ENCODE measurements at places on chromosomes 2 and 18.
A peak's percentile ranks its signal among the peaks of the same experiment; 100 is the strongest.

DNA sequence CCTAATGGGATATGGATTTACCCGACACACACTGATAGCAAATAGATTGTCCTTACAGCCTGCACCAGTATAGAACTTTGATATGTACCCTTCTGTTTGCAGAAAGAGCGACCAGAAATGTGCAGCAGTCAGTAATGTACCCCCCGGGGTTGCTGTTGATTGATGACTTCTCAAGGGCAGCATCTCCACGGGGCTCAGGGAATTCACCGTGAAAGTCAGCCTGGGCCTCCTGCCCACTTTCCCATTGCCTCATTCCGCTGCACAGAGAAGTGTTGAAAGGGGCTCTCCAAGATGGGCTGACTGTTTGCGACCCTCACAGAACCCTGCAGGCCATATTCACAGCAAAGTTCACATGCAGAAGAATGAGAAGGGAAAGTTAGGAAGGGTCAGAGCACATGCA, 241.3 kb downstream of the PRKCE start:
- DNase-seq: no peak

GRCh38 chr18:50619861-50620275, 60.0 kb downstream of the MAPK4 start:
- no peak for DNase-seq

DNA sequence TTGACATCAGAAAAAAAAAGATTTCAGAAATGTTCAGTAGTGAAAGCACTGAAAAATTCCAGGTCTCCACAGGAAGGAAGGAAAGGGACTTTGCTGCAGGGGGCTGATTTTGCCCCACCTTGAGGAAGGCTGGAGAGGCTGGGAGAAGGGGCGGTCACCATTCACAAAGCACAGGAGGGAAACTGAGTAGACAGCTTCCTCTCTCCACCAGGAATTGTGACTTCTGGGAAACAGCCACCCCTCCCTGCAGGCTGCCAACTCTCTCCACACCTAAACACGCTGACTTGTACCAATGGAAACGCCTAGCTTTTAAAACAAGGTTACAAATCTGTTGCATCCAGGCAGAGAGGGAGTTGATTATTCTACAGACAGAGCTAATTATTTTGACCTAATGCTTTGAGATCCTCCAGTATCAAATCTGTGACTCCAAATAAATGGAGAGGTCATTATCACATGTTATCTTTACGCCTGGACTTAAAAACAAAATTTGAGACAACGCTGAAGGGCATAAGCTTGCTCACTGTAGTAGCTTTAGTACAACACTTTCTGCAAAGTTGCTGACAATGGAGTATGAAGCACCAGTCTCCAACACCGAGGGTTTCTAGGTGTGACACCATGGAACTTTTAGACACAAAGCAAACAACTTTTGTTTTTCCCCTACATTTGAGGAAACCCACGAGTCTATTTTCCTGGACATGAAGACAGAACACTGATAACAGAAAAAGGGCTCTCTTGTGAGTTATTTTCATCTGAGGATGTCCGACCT, 42.7 kb downstream of the EPHA4 start:
- peak; percentile 43 for DNase-seq

DNA sequence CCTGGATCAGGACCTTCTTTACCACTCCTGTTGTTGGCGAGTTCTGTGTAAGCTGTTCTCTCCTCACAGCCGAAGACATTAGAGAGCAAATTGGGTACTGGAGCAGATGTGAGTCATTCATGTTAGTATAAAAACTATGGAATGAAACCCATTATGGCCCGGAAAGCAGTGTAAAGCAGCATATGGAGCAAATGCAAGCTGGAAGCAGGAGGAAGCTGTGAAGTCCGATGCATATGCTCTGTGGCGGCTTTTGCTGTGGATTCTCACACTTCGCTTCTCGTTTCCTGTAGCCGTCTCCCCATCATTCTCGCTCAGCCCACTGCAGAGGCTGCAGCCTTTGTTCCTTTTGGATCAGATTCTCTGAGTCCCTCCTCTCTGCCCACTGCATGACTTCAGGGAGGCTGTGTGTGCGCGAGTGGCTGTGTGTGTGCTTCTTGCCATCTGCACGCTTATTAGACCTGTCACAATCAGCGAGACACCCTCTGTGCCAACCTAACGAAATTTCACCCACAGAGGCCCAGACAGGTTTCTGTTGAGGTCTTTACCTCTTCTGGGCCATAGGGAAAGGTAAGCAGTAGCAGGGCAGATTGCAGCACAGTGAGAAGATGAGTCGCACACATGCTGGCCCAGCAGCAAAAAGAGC, 3.3 kb upstream of the GALNT14 start:
- no peak for DNase-seq

DNA sequence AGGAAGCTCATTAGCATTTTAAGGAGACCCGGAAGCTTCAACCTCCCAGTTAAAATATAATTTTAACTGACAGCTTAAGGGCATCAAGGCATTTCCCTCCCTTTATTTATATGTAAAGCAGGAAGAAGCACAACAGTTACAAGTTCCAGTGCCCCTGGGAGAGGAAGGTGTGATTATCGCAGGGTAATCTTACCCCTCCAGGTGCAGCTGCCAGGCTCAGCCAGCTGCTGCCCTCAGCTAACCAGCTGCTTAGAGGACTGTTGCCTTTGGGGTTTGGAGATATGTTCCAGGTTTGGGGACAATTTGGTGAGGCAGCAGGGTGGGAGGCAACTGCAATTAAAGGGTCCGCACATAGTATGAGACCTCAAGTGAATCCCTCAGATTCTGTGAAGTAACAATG, 55.3 kb upstream of the SETBP1 start:
- no peak for DNase-seq

DNA sequence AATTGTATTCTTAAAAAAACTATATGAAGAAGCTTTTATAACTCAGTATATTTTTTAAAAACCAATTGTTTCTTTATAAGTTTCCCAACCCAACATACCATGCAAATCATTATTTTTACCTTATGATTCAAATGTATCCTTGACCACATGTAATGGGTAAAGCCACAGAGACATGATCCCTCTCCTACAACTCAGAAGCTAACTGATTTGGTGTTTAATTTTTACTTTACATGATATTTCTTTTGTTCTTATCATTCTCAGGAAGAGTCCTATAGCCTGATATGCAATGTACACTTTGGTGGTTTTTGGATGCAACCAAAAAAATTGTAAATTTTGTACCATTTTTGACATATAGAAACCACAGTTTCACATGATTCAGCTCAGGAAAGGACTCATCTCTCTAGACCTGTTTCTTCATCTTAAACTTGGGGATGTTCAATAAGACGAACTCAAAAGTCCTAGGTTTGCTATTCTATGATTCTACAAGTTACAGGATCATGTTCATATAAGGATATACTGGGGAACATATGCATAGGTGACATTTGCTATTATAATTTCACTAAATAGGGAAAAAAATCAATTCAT, 85.2 kb upstream of the RBBP8 start:
- DNase-seq: no peak

DNA sequence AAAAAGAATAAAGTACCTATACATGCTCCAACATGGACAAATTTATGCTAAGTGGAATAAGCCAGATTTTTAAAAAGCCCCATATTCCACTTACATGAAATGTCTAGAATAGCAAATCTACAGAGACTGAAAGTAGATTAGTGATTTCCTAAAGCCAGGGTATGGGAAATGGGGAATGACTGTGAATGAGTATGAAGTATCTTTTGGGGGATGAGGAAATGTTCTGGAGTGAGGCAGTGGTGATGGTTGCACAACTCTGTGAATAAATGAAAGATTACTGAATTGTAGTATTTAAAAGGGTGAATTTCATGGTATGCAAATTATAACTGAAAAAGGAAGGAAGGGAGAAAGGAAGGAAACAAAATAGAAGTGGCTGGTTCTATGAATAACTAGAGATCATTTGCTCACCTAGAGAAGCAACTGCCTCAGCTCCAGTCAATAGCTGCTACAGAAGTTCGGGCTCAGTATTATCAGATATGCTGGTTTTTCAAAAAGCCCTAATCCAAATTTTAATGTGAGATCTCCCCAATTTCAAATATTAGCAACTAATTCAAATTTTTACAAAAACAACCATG, 39.3 kb downstream of the MAP3K2 start:
- no peak for DNase-seq

- no peak for DNase-seq
Measured at GRCh38 chr2:85635011-85635410, 19.0 kb downstream of the USP39 start.

- DNase-seq: no peak
Measured at GRCh38 chr2:27448381-27448780, 6.2 kb downstream of the KRTCAP3 start.

DNA sequence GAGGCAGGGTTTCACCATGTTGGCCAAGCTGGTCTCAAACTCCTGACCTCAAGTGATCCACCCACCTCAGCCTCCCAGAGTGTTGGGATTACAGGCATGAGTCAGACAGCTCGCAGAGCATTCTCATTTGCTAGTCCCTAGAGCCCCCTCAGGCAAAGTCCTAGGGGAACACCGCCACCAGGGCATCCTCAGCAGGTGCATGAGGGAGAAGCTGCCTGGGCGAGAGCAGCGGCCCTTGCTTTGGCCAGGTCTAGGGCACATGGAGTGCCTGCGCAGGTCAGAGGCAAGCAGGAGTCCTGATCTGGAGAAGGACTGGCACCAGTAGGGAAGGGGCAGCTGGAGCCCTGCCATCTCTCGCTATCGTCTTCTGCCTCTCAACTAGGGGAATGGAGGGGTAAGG, 32.4 kb downstream of the NGEF start:
- DNase-seq: no peak

DNA sequence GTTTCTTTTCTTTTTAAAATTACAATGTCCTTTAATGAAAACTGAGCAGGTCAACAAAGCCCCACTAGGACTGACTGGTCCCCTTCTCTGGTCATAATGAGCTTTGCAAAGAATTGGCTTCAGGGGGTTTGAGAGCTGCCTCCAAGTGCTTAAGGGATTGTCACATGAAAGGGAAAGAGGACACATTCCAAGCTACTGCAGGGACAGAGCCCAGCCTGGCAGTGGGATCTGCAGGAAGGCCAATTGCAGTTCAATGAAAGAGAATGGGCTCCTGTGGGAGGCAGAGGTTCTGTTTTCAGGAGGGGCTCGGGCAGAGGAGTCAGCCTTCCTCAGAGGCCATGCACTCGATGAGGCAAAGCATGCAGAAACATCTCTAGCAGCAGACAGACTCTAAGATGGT, 84.1 kb upstream of the ACKR3 start:
- no peak for DNase-seq

DNA sequence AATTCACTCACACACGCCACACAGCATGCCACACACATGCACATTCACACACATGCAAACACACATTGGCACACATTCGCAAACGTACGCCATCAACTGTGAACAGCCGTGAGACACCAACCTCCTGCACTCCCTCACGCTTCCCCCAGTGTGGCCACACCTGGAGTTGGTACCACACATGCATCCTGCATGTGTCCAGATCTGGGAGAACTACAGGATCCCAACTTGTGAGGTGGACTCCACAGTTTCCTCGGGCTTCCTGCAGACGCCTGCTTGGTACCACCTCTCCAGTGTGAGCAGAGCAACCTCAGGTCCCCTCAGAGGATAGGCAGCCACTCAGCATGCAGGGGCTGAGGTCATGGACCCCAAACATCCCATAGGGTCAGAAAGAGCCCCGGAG, 239.0 kb downstream of the EIPR1 start:
- no peak for DNase-seq

DNA sequence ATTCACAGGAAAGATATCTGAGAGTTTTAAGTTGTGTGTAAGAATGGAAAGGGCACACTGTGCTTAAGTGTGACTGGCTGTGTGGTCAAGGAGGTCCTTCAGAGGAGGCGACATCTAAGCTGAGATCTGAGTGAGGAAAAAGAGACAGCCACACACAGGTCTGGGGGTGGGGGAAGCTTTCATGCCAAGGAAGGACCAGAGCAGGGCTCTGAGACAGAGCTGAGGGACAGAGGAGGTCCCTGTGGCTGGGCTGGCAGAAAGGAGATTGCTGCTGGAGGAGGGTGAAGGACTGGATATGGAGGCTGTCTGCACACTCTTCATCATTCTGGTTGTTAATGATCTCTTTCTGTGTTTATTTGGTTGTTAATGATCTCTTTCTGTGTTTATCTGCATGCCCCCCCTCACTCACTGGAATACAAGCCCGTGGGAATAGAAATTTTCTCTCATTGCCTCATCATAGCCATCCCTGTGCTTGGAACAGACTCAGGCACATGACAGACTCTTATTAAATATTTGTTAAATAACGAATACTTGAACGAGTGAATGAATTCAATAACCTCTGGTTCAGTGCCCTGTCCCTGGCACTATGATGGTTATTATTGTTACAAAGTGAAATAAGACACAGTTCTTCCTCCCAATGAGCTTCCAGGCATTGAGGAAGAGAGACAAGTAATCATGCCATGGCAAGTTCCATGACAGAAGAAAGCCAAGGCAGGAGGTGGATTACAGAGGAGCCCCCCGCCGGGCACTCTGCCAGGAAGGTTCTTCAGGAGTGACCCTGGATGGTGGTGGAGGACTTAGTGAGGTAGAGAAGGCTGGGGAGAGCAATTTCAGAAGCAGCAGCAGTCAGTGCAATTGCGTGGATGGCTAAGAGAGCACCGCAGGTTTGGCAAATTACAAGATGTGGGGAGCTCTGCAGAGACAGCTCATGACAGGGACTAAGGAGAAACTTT, 399.4 kb upstream of the HS6ST1 start:
- no peak for DNase-seq

DNA sequence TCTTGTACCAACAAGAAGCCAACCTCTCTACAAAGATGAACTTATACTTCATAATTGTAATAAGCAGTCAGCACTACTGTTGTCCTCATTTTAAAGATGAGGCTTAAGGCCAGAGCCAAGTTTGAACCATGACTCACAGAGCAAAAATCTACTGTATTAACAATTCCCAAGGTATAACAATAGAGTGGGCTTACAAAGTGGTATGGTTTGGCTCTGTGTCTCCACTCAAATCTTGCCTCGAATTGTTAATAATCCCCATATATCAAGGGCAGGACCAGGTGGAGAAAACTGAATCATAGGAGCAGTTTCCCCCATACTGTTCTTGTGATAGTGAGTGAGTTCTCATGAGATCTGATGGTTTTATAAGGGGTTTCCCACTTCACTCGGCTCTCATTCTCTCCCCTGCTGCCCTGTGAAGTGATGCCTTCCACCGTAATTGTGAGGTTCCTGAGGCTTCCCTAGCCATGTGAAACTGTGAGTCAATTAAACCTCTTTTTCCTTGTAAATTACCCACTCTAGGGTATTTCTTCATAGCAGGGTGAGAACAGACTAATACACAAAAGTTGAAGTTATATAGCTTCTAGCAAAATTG, 19.5 kb downstream of the MRPL44 start:
- DNase-seq: no peak

DNA sequence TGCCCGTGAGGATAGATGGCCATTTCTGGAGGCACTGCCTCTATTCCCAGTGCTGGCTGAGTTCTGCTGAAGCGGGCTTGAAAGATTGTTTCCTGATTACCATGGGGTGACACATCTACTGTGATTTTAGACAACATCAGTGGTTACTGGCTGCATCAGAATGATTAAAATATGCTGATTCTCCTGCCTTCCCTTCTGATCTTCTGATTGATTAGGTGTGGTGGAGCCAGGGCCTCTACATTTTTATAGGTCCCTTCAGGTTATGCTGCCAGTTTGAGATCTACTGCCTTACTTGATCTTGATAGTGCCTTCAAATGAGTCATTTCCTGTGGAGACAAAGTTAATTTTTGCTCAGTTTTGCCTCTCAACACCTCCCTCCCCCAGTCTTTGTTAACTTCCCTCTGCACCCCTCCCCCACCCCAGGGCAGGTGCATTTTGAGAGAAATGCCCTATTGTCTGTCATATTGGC, 31.6 kb upstream of the SNORC start:
- peak; percentile 96 for DNase-seq

- no peak for DNase-seq
Measured at GRCh38 chr2:148161909-148162435, 141.1 kb downstream of the MBD5 start.
